ENCODE measurements at places on chromosomes 1 and 21.

- no peak for DNase-seq
Measured at GRCh38 chr1:44288883-44289282, 66.2 kb downstream of the ERI3 start.

- DNase-seq: no peak
Measured at GRCh38 chr1:198788561-198789064, 149.8 kb downstream of the PTPRC start.

GRCh38 chr1:201560328-201561194 is 21.6 kb downstream of the NAV1 start:
- no peak for DNase-seq

DNA sequence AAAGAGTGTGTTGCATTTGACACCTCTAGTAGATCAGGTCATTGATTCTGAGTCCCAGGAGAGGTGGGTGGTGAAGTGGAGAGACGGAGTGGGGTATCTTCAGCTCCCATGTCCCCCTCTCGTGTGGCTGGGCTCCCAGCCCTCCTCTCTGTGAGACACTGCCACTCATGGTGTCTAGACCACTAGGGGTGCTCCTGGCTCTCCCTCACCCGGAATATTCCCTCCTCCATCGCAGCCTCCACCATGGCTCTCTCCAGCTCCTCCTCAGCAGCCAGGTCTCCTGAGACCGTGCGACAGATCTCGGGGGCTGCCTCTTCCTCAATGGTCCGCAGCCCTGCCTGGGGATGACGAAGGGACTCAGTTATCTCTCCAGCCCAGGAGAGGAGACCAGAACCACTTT is 20.6 kb upstream of the KIF21B start:
- DNase-seq: no peak

DNA sequence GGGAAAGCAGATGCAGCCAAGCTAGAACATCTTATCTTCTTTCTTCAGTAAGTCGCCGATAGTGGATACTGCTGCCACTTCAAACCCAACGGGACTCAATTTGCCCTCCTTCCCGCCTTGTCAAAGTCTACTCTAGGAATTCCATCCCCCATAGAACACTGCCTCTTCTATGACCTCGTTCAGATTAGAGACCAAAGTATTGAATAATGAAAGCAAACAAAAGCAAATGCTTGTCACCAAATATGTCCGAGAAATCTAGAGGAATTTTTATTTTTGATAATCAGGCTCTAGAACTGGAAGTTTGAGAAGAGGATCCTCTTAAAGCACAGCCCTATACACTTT is 853 bp upstream of the RRAGC start:
- no peak for DNase-seq

- DNase-seq: no peak
Measured at GRCh38 chr21:45086337-45086958, 12.1 kb downstream of the ADARB1 start.

GRCh38 chr1:156623946-156624813 is 5.0 kb downstream of the HAPLN2 start:
- DNase-seq: no peak

DNA sequence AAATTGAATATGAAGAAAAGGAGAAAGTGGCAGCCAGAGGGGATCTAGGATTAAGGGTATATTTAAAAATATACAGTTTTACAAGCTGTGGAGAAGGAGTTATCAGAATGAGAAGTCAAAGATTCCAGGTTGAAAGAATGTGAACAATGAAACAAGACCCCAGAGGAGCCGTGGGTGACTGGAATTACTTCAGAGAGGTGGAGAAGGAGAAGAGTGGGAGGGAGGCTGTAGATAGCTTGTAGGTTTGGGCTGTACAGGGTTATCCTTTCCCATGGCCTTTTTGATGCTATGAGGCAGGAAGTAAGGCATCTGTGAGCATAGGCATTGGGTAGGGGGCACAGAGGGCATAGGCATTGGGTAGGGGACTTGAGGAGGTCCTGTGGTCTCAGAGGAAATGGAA is 5.2 kb upstream of the S100A11 start:
- DNase-seq: no peak

DNA sequence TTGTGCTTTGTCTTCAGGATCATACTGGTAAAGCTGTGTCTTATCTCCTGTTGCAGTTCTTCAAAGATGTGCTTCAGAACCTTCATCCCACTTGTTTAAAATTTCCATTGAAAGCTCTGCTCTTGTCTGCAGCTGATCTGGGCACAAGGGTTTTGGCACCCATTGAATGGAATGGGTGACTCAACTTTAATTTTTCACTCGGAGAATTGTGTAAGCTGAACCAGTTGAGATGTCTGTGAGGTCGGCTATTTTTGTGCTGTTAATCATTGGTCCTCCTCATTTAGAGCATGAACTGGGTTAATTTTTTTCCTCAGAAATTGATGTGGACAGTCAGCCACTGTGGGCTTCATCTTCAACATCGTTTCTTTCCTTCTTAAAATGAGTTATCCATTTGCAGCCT is 252.1 kb downstream of the TM2D1 start:
- no peak for DNase-seq

GRCh38 chr21:43659136-43660000 is at the start of the genes HSF2BP and RRP1B:
Gene HSF2BP, minus strand, starts transcription at chr21:43659488. Its CDS starts 1,392 bp downstream, at chr21:43658096.
Gene RRP1B, plus strand, starts transcription at chr21:43659560. Its CDS starts 105 bp downstream, at chr21:43659665.
- DNase-seq: no peak

DNA sequence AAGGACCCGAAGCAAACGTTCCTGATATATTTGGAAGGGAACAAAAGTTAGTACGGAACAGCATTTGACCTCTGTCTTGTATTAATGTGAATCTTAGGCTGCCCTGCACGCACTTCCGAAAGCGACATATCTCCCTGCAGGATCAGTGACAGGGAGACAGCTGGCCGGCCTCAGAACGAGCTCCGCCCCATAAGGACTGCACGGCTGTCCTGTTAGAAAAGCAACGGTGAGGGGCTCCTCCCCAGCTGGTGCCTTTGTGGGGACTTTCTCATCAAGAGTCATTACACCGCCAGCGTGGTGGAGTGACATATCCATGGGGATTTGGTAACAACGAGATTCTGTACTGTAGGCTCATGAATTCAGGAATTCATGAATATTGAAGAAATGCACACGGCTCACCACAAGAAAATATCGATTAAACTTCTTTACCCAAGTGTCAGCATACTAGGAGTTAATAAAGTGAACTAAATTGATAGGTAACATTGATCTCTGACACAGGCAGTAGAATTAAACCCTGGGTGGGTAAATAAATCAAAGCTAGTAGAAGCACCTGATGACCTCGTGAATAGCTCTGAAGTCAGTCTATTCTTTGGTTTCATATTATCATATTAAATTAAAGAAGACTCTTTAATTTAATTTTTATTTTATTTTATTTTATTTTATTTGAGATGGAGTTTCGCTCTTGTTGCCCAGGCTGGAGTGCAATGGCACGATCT is 8.1 kb upstream of the GREM2 start:
- DNase-seq: no peak

DNA sequence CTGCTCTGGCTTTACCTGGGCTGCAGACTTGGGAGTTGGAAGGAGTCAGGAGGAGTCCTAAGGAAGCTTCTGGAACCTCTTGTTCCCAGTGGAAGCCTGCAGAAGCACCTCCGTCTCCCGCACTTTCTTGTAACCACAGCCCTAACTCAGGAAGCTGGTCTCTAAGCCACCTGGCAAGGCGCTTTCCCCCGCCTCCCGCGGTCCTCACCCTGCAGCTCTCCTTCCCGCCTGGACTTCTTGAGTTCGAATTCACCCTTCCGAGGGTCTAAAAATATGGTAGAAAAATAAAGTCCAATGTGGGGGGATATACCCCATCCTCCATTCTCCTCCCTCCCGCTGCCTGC is 15.1 kb downstream of the PAX7 start:
- DNase-seq: no peak

- no peak for DNase-seq
Measured at GRCh38 chr1:15696956-15697521, 12.9 kb downstream of the PLEKHM2 start.

DNA sequence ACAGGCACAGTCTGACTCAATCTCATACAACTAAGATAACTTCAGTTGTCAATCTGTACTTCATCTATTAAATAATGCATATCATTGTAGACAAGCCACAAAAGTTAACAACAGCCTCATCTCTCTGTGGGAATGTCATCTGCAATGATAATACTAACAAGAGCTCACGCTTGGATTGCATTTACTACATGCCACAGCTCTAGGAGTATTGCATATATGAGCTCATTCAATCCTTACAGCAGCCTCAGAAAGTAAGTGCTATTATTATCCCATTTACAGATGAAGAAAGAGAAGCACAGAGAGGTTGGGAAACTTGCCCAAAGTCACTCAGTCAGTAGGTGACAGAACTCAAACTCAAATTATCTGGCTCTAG is 105.7 kb upstream of the GUCA2B start:
- DNase-seq: no peak

DNA sequence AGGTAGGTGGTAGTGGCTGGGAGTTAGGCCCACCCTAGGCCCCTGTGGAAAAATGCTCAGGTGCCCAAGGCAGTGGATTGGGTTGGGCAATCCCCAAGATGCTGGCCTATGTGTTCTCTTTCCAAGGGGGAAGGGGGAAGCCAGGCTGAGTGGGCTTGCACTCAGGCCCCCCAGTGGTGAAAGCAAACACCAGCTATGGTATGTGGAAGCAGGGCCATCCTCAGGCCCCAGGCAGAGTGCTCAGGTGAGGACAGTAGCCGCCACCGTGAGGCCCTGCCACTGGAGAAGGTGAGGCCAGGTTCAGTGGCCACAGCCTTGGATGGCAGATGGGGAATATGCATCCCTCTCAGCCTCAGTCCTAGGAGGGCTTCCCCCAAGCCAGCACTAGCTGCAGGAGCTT is 11.8 kb downstream of the LY9 start:
- no peak for DNase-seq

GRCh38 chr1:165753934-165754333 is 14.7 kb downstream of the TMCO1 start:
- DNase-seq: no peak

- no peak for DNase-seq
Measured at GRCh38 chr1:6481820-6482219, 9.6 kb downstream of the PLEKHG5 start.

DNA sequence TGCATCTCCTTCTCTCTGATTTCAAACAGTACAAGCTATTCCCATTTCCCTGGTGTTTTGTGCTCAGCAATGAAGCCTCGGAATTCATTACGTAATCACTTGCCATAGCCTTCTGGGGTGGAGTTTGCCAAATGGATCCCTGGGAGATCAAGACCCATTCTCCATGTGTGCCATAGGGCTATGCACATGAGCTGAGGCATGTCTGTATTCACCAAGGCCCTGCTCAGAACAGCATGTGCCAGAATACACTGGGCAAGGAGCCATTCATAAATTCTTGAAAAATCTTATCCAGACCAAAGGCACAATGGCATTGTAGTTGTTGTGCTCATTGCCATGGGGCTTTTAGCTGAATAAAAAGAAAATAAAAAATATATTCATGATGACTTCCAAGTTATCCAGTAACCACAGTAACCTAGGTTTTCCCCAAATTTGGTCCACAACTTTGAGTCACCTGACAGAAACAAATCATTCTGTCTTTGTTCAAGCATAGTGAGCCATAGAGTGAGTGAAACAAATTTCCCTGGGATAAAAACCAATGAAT is 53.0 kb downstream of the CRB1 start:
- DNase-seq: no peak

GRCh38 chr1:44246806-44247205 is 33.5 kb downstream of the DMAP1 start:
- DNase-seq: no peak

DNA sequence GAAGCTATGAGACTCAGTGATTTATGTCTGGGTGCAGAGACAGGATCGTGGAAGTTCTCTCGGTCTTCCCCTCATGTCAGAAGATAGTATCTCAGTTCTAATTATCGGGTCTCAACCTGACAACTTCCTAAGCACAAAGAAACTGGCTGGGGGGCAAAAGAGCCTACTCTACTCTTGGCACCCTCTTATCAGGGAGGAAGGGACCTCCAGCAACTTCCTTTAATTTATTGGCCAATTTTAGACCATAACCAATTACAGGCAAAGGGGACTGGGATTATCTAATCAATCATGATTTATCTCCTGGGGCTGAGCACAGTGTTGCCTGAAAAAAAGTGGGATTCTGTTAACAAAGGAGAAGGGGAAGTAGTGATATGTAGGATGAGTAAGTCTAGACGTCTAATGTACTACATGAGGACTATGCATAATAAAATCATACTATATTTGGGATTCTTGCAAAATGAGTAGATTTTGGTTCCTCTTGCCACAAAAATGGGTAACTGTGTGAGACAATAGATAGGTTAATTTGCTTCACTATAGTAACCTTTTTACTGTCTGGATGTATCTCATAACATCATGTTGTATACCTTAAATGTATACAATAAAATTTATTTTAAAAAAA is 98.8 kb downstream of the ZFYVE9 start:
- no peak for DNase-seq

GRCh38 chr1:29599826-29600225 is 363.5 kb downstream of the PTPRU start:
- no peak for DNase-seq

DNA sequence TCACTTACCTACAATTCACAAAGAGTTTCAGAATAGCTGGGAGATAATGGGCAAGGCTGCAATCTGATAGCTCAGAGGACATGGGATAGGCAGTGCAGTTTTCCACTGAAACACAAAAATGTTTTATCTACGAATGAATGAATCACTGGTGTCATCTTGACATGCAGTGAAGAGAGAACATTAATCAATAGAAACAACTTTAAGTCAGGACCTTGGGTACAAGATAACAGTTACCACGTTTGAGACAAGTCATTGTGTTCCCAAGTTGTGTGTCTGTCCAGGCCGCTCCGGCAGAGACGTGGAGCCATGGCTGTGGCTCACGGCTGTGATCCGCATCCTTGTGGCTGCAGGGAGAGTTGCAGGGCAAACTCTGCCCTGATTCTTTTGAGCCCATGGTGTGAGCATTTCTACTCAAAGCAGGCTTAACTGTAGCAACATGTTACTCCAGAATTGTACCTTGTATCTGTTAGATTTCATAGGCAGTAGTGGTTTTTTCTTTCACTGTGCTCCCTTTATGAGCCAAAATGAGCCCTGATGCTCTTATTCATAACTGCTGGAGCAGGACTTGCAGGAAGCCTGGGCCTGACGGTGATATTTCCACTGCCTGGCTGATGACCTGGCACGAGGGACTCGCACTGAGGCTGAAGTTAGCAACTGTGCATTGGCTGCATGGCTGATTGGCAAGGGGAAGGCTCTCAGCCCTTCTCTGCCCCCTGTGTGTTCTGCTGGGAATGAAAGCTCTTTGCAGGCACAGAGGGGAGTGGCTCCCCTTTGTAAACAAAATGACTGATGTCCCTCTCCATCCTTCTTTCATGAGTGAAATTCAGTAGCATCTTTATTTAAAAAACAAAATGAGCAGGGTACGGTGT is 465.2 kb downstream of the AJAP1 start:
- DNase-seq: no peak

DNA sequence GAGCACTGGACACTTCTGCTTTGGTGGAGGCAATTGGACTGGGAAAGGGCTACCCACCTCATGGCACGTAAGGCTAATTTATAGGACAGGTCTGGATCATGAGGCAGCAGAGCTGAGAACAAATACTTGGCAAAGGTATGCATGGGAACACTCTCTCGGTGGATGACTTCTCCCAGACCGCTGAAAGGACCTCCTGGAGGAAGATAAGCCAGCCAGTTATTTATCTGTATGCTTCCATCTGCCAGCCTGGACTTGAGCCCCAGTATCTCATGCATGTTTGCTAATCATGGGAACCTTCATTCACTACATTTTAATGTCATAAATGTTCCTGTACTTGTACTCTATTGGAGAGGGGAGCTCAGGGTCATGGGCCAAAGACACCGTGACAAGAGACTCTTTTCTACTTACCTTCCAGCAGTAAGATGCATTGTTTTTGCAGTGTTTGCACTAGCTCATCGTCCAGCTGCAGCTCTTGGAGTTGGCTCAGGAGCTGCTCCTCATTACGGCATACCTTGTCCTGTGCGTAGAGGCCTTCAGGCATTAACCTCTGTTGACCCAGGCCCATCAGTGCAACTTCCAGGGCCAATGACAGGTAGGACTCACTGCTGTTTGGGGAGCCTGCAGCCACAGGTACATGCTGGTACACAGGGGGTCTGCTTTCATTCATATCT is 23.7 kb downstream of the UROD start:
- DNase-seq: no peak

All from HS-5 (cell line).